Epithelial cell of esophagus (primary cell): ENCODE measurements at places on chromosomes 2 and 18.
A peak's percentile ranks its signal among the peaks of the same experiment; 100 is the strongest.

GRCh38 chr18:49717617-49718016 lies 95.7 kb downstream of the ACAA2 start:
- DNase-seq: no peak

DNA sequence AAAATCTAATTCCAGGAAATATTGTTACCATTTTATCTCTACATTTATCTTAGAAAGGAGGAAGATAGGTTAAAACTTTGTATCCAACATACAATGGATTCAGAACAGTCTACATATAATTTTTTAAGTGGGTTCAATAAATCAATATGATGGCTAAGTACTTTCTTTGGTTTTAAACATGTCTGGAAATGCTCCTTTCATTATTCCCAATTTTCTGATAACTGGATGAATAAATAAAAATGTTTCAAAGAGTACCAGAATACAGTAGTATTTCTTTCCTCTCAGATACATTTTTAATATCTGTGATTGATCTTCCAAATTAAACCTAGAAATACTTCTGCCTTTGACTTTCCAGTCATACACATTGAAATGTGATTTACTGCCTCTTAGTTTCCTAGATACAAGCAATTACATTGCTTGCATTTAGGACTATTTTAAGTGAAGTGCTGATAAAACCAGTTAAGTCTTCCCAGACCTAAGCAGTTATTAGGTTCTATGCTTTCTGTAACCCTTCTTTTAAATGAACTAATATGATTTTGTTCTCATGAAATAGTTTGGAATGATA lies 283.5 kb downstream of the CCDC178 start:
- DNase-seq: no peak

DNA sequence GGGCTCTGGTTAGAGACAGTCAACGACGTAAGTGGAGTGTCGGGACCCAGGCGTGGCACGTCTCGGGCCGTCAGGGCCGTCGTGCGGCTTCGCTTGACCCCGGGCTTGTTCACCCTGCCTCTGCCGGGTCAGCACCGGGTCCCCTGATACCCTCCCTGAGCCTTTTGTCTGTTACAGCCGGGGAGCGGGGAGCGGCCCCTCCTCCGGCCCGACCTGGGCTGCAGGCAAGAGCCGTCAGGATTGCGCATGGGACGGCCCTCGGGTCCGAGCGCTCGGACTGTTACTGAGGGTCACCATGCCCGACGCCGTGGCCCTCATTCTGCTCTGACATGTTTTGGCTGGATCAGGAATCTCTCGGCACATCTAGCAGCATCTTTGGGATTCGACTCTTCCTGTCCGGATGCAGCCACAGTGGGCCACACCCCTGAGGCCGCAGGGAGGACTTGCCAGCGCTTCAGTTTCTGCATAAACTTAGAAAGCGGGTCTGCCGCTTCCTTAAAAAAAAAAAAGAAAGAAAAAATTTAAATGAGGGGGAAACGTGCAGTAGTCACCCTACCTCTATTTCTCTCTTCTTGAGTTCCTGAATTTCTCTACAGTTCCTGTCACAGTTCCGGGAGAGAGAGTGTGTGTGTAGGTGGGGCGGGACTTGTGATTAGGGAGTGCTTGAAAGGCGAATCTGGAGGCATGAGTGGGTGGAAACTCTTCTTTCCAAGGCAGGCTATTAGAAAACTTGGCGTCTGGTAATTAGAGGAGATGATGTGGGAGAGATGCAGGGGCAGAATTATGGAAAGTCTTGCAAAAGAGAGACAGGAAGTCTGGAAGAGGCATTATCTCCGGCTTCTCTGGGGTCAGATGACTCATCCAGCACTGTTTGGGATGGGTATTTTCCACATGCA lies 909 bp downstream of the TMEM87B start:
- peak; percentile 77 for DNase-seq

DNA sequence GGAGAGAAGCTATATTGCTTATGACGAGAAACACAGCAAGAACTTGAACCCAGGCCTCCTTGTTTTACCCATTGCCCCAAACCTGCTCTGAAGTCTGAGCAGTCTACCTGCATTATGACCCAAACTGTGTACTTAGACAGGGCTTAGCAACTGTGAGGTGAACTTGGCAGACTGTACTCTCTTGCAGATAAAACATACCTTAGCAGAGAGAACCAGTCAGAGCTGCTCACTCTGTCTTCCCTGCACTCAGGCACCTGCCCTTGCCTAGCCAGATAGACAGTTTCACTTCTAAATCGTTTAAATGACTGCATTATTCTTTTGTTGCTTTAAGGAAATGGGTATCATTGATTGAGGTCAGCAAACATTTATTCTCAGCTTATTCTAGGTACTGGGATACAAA lies 20.3 kb downstream of the ITPRID2 start:
- DNase-seq: no peak

- DNase-seq: peak; percentile 20
Measured at GRCh38 chr18:9429662-9429993, 45.7 kb upstream of the RALBP1 start.

DNA sequence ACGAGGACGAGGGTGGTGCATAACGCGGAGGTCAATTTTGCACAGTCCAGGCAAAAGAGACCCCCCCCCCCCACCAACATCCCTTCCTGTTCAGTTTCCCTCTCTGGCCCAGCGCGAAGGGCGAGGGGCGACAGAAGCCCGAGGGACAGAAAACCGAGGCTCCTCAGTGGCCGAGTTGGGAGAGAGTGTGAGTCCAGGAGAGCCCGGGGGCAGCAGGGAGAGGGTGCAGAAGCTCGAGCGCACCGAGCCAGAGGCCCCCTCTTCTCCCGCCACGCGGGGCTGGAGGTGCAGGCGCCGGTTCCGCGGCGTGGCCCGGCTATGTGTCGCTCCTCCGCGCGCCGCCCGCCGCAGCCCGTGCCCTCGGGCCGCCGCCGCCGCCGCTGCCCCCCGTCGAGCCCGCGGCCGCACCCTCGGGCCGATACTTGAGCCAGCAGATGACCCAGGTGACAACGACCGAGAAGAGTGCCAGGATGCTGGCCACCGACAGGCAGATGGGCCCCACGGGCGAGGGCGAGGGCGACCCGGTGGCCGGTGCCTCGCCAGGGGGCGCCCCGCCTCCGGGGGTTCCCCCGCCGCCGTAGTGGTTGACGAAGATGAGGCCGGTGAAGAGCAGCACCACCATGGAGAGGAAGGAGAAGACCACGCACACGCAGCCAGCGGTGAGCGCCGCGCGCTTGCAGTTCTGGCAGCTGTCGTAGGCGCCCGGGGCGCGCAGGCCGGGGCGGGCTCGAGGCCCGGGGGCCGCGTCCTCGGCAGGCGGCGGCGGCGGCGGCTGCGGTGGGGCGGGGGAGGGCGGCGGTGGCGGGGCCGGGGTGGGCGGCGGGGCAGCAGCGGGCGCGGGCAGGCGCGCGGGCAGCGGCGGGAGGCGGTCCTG lies 20.2 kb upstream of the PAX3 start:
- peak; percentile 19 for DNase-seq

GRCh38 chr2:177530561-177530960 lies 138.0 kb downstream of the AGPS start:
- no peak for DNase-seq

DNA sequence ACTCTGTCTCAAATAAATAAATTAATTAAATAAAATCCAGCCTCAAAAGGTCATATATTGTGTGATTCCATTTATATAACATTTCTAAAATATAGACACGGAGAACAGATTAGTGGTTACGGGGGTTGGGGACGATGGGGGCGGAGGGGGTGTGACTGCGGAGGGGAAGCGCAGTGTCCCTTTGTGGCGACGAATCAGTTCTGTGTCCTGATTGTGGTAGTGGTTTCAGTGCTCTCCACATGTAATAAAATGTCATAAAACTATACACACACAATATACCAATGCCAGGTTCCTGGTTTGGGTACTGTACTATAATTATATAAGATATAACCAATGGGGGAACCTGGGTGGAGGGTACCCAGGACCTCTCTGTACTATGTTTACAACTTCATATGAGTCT lies 186.4 kb downstream of the ANAPC1 start:
- DNase-seq: no peak

- DNase-seq: no peak
Measured at GRCh38 chr18:70246061-70246466, 40.6 kb upstream of the RTTN start.
